T-helper 1 cell (primary cell): ENCODE measurements at places on chromosomes 1 and 21.

GRCh38 chr1:172219966-172220365 is 200.5 kb upstream of the C1orf105 start:
- no peak for DNase-seq

- DNase-seq: no peak
These were observed 13.3 kb downstream of the FCRL1 start for GRCh38 chr1:157806431-157807149.

GRCh38 chr1:183470147-183470960 is 1.9 kb upstream of the SMG7 start:
- DNase-seq: peak; percentile 85

DNA sequence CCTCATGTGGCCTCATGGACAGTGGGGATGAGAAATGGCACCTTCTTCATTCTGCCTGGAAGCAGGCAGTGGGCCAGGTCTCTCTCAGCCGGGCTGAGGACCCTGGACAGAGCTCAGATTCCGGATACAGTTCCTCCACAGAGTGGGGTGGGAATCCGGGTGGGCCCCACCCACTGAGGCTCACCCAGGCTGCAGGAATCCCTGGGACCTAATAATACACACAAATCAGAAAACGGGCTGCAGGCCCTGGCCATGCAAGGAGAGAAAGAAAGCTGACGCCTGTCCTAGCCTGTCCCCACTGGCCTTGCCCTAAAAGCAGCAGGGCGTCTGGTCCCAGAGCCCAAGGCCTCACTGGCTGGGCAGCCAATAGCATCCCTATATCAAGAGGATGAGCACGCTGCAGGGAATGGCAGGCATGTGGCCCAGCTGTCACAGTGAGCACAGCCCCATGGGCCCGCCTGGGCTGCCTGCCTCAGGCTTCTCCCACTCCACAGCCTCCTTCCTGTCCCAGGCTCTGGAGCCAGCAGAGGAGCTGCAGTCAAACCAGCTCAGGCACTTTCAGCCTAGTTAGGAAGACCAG is 25.3 kb downstream of the ACTA1 start:
- DNase-seq: no peak

DNA sequence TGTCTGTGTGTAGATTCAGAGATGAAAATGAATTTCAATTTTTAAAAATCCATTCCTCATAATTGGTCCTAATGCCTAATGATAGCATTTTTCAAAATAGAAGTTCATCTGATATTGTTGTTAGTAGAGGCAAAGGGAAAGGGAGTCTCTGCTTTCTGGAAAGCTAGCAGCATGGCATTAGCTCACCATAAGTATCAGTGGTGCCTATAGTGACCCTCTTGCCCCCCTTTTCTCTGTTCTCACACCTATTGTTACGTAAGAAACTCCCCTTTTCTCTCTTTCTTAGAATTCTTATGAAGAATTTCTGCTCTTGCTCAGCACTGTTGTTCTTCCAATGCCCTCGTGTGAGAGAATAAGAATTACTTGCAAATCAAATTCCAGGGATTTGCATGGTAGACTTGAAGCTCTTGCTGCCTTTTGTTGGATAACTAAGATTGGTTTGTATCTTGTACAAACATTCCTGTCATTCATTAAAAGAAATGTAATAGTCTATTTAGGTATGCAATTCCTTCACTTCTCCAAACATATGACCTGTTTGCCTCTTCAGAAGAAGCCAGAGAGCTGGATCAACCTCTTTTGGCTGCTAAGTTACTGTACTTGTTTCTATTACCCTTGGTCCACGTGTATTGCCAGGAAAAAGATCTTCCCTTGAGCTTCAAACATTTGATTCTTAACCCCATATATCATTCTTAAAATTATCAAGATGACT is 69.2 kb upstream of the MAGI3 start:
- DNase-seq: no peak

DNA sequence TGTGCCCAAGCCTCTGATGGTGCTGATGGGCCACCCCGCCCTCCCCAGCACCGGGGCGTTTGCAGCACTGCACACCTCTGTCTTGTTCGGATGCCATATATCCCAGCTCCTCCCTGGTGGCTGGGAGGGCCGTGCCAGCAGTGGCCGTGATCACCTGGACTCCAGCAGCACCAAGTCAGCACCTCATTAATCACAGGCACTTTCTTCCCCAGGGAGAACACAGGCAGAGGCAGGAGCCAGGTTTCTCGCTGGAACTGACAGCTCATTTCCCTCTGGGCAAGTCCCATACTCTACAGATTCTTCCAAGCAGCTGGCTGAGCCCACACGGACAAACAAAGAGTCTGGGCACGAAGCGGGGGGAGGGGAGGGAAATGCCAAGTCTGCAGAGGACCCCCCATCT is 141.7 kb upstream of the EDN2 start:
- DNase-seq: no peak

DNA sequence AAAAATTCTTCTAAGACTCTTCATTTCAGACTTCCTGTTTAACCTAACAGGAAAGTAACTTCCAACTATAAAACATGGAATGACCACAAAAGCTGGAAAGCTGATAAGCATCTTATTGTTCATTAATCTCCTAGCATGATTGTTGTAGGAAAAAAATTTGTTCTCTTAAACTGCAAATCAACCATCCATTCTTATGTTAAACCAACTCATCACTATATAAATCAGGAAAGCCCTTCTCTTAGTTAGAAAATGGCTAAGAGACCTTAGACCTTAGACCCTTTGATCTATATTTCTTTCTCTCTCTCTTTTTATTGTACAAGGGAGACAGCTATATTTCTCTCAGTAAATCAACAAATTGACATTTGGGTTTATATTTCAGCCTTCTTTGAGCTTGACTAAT is 101.4 kb downstream of the UBE2U start:
- no peak for DNase-seq

DNA sequence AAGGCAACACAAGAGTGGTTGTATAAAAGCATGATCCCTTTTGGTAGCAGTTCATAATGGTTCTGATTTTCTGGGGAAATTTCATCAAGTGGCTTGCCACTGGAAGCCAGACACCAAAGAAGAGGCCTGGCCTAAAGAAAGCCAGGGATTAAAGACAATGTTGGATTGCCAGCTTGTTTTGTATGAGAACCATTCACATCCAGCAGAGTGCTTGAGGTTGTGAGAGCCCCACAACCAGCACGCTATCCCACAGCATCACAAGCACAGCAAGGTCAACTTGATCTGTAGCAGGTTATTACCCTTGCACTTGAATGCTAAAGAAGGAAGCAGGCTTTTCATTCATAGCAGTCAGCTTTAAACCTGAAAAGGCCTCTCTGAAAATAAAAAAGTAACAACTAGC is 399.8 kb downstream of the PLPP3 start:
- DNase-seq: no peak
